ENCODE measurements at places on chromosomes 7 and 10.

DNA sequence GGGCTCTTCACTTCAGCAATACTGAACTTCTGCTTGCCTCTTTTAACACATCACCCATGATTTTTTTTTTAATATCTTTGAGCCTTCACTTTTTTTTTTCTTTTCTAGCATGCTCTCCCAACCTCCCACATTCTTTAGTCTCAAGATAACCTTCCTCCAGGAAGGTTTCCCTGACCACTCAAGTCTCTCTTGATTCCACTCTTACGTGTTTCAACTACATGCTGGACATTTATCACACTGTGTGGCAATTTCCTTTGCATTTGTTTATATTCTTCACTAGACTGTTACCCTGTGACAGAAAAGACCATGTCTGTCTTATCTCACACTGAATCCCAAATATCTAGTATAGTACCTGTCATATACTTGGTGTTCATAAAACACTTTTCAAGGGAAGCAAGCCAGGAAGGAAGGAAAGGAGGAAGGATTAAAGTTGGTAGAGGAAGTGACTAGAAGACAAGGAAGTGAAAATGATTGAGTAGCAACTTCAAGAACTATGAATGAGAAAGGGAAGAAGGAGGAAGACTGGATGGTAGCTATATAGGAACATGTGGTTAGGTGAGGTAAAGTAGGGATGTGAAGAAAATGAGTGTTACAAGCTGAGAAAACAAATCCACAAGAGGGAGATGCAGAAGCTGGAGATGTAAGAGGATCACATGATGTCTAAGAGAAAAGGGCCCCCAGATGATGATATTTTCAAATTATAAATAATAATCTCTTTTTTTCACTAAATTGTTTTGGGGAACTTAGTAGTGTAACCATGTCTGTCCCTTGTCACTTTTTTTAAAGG is 40.4 kb downstream of the IFIT5 start:
- no peak for DNase-seq

- no peak for DNase-seq
These were observed 354.0 kb downstream of the ARL4A start for GRCh38 chr7:13041368-13041988.

- no peak for DNase-seq
These were observed 705.6 kb upstream of the GHITM start for GRCh38 chr10:83433705-83434104.

DNA sequence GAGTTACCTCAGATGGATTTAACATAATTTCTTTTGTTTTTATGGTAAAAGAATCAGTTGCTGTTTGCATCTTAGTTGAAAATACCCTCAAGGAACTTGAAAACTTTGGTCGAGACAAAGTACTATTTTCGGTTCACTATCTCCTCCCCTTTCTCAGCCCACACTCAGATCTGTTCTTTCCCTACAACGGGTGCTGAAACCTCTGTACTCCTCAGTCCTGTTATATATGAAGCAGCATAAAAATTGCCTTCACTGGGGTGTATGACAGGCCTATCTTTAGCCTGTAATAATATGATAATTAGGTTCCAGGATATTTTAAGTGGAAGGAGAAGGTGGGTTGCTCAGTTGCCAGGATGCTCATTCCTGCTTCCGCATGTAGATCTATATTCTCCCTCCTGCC is 105.2 kb upstream of the NOBOX start:
- DNase-seq = no peak

DNA sequence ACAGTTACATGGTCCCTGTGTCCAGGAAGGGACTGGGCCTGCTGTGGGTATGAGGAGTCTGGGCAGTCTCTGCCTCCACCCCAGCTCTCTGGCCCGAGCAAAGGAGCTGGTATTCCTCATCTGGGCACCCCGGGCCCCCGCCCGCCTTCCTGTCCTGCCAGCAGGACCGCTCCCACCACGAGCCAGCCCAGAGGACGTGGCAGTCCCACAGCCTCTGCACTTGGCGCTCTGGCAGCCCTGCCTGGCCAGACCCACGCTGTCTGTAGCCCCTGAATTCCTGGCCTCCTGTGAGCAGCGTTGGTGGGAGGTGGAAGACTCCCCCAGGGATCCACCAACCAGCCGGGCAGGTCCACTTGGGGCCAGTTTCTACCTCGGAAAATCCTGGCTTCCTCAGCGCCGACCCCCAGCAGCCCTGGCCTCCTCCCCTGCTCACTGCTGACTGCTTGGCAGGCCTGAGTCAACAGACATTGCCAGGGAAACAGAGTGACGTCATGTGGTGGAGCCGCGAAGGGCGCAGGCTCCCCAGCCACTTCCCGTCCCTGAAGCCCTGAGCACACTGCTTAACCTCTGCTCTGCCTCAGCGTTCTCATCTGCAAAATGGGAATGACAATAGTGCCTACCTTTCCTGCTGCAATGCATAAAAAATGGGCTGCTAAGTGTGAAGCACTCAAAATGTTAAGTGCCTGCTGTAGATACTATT is 21.6 kb upstream of the LIMK1 start:
- peak; percentile 48 for DNase-seq

- DNase-seq = no peak
These were observed 66.6 kb downstream of the CAV1 start for GRCh38 chr7:116591202-116592040.

- no peak for DNase-seq
These were observed 155.2 kb upstream of the GNAI1 start for GRCh38 chr7:79979437-79979836.

DNA sequence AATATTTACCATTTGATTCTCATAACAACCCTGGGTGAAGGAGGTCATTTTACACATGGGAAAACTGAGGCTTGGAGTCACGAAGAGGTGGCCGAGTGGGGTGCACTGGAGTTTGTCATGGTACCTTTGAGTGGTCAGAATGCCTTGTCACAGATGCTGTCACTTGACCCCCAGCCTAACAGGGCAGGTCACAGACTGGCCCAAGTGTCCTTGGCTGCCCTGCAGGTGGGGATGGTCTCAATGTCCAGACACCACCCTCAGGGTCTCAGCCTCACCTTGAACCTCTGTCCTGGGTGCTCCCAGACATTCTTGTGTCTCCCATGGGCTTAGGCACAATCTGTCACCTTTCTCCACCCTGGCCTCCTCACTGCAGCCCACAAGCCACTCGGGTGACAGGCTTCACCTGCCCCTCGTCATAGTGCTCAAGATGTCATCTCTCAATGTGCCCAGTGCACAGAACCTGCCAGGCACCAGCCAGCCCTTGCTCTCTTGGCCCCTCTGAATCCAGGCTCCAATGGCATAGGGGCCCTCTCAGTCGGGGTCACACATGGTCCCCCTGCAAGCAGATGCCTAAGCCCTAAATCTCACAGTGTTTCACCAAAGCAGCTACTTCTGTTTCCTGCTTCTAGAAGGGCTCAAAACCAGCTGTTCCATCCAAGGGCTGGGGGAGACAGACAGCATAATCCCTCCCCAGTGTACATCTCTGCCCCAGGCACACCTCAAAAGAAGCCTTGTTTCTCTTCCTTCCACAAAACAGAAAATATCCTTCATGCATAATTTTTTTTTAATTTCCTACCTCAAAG is 76.8 kb upstream of the NANOS1 start:
- no peak for DNase-seq

DNA sequence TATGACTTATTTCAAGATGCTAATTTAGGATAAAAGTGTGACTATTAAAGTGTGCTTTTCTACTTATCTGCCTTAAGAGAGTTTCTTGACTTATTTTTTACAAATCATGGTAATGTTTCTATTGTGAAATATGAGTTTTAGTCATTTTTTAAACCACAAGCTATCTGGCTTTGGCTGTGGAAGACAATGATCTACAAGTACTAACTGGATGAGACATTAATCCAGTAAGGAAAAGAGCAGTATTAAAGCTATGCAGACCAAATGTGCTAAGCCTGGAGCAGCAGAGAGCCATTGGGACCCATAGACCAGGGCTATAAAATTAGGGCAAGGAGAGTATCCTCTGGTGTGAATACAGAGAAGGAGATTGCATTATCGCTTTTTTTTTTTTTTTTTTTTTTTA is 92.4 kb downstream of the SEMA3A start:
- no peak for DNase-seq

DNA sequence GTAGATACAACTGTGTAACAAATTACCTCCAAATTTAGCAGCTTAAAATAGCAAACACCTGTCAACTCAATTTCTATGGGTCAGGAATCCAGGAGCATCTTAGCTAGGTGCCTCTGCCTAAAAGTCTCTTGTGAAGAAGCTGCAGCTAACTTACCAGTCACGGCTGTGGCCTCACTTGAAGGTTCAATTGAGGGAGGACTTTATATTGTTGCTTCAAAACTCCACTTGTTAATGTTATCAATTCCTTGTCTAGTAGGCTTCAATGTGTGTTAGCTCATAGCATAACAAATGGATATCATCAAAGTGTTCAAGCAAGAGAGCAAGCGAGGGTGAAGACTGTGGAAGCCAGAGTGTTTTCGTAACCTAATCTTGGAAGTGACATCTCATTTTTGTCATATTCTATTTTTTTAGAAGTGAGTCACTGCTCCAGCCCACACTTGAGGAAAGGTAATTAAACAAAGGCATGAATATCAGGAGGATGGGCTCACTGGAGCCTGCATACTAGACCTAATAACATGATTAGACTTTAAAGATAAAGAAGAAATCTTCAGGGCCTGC is 172.9 kb downstream of the SPAG6 start:
- DNase-seq = no peak

GRCh38 chr10:90855126-90855525 is 2.7 kb downstream of the HTR7 start:
- DNase-seq = no peak

GRCh38 chr10:46291817-46292572 is 5.2 kb downstream of the ANTXRL start:
- no peak for DNase-seq

DNA sequence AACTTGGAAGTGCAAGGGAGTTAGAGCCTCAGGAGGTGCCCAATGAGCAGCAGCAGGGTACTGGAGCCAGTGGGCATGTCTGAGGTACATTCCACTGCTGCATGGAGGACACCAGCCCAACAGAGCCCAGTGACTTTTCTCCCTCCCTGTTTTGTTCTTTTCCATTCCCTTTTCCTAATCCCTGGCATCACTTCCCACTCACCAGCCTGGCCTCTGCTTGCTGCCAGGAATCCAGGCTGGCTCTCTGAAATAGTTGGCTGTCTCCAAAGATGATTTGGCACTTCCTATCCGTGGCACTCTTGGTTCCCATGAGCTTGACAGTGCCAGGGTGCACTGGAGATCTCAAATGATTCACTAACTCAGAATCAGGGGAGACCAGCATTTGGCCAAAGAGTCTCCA is 97.7 kb upstream of the ZPBP start:
- DNase-seq = no peak

DNA sequence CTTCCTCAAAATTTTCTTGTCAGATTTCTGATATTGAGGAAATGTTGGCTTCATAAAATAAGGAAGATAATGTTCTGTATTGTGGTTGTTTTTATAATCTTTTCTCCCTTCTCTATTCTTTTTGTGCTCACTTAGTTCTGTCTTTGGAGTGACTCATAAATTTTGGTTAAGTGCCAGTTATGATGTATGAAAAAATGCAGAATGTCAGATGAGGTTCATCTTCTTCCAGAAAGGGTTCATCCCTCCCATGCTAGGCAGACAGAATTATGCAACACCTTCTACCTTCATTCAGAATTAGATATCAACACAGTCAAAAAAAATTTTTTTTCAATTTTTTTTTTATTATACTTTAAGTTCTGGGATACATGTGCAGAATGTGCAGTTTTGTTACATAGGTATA is 36.6 kb upstream of the CYP2C19 start:
- DNase-seq = no peak

DNA sequence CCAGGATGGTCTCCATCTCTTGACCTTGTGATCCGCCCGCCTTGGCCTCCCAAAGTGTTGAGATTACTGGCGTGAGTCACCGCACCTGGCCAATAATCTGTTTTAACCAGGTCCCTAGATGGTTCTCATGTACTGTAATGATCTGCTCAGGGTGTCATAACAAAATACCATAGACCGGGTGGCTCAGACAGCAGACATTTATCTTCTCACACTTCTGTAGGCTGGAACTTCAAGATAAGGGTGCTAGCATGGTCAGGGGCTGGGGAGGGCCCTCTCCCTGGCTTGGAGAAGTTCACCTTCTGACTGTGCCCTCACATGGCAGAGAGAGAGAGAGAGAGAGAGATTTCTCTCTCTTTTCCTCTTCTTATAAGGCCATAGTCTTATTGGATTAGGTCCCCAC is 279.4 kb upstream of the LYZL1 start:
- DNase-seq = no peak

DNA sequence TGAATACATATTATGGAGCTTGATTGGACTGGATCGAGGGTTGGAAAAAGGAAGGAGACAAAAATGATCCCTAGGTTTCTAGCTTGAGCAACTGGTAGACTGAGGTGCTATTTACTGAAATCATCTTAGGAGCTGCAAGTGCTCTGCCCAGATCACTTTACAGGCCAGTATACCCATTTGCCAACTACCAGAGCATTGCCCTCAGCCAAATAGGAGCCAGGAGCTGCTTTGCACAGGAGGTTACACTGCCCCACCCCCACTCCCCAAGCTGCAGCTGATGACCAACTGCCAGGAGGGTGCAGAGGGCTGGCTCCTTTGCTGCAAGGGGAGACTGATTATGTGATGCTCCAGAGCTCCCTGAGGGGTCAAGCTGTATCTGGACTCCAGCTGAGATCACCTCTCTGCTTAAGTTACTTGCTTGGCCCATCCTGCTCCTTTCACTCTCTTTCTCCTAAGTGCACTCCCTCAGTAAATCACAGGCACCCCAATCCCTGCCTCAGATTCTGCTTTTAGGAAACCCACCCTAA is 275.4 kb downstream of the ZEB1 start:
- no peak for DNase-seq

GRCh38 chr7:17732083-17732482 is 208.2 kb downstream of the SNX13 start:
- no peak for DNase-seq

- DNase-seq = no peak
These were observed 27.4 kb upstream of the EGR2 start for GRCh38 chr10:62843600-62843999.

- no peak for DNase-seq
These were observed 31.3 kb upstream of the NCAPG2 start for GRCh38 chr7:158735935-158736334.

GRCh38 chr10:6167456-6167855 is 35.3 kb upstream of the PFKFB3 start:
- no peak for DNase-seq

DNA sequence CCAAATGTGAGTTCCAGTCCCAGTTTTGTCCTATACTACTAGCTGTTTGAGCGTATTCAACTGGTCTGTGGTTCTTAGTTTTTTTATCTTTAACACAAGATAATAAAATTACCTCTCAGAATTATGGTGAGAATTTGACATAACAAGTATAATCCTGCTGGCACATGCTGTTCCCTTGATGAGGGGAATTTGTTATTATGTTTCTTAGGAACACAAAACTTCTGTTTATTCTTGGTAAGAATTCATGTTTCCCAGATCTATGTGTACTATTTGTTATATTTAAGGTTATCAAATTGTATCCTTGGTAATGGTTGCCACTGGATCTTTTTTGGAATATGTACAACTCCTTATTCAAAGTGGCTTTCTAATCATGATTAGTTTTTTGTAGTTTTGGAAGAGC is 335.6 kb downstream of the ADK start:
- DNase-seq = no peak

- DNase-seq = no peak
These were observed 12.3 kb downstream of the BTAF1 start for GRCh38 chr10:91935886-91936285.

GRCh38 chr10:17430647-17431355 is 23.6 kb downstream of the ST8SIA6 start:
- DNase-seq = peak; percentile 47

- no peak for DNase-seq
These were observed 85.4 kb upstream of the NPTX2 start for GRCh38 chr7:98531717-98532116.

Measured in stimulated activated CD8-positive, alpha-beta memory T cell treated with anti-CD3 and anti-CD28 coated beads, Interleukin-12 subunit alpha, Interleukin-12 subunit beta, amount 100 ng/mL, for 1 hour (primary cell).